ENCODE measurements at places on chromosomes 1 and 21. TPM values are rescaled to one million over a fixed set of nuclear protein-coding genes. Genes with fewer than 3 reads are reported as not detected.

RNF223 gene
- not detected for total RNA-seq

KLHL17 gene
- total RNA-seq = 1.0 TPM

TMEM125 gene
- 0.52 TPM for total RNA-seq

GCSAML gene
- 0.52 TPM for total RNA-seq

HES2 gene
- total RNA-seq = not detected

CAMSAP2 gene
- total RNA-seq = 23.0 TPM

GNPAT gene
- total RNA-seq = 58.5 TPM
